ENCODE measurements at places on chromosomes 6 and 20.

DNA sequence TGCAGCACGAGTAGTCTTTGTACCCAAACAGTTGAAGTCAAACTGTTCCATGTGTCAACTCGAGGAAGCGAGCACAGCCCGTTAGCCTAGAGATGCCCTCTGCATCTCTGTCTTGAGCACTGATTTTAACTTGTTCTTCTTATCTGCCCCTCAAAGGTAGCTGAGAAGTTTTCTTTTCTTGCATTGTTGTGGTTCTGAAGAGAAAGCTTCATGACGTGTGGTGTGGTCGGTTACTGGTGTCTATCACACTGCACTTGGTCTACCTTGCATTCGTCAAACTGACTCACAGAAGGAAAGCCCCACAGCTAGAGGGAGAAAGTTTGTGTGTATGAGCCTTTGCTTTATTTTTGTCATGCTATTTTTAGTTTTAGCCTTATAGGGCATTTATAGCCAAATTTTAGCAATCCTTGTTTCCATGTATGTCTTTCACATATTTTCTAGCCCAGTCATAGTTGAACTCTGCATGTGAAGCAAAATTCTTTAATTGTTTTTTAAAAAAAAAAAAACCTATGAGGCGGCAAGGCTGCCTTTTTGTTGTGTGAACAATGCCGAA lies 115.1 kb downstream of the JAG1 start:
- no peak for DNase-seq

DNA sequence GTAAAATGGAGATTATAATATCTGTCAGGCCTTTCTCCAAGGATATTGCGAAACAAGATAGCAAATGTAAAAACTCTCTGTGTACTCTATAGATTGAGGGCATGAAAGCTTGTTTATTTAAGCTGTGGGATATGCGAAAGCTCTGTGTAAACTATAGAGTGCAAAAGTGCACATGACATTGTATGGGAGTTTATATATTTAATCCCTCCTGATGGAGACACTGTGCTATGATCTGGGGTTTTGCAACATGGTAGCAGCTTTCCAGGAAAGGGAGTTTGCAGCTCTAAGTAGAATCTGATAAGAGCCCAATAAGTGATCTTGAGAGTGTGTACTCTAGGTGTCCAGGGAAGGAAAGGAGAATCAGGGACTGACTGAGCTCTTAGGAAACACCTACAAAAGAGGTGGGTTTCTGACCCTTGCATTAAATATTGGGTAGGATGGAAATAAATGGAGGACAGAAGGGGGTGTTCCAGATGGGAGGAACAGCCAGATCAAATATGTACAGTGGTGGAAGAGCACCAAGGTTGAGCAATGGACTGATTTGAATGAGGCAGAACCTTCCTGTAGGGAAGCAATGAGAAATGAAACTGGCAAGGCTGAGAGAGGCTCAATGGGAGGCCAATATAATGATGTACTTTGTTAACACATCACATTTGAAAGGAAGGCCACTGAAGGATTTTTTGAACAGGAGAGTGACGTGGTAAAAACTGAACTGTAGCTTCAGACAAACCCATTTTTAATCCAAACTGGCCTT lies 450.1 kb downstream of the GJA1 start:
- DNase-seq: no peak

- DNase-seq: no peak
Measured at GRCh38 chr6:166174031-166174430, 6.4 kb upstream of the TBXT start.

DNA sequence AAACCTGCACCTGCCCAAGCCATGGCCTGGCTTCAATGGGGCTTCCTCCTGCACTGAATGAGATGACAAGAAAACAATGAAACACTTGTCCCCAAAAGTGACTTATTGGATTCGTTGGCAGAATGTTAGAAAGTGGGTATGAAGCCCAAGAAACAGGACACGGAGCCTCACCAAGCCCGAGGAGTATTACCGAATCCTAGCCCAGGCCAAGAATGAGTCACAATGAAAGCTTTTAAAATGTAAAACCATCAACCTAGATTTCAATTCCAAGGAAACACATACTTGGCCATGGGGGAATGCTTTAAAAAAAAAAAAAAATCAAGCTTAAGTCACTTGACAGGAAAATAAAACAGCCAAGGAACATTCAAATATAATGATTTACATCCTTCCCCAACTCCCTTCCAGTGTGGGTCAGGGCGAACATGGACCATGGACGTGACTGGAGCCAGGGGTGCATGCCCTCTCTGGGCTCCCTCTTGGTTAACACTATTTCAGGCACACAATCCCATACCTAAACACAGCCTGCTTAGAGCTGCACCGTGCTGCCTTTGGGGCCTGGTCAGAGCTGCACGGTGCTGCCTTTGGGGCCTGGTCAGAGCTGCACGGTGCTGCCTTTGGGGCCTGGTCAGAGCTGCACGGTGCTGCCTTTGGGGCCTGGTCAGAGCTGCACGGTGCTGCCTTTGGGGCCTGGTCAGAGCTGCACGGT lies 3.1 kb upstream of the STX16 start:
- peak; percentile 22 for DNase-seq
